ENCODE measurements at places on chromosomes 5 and 9.

DNA sequence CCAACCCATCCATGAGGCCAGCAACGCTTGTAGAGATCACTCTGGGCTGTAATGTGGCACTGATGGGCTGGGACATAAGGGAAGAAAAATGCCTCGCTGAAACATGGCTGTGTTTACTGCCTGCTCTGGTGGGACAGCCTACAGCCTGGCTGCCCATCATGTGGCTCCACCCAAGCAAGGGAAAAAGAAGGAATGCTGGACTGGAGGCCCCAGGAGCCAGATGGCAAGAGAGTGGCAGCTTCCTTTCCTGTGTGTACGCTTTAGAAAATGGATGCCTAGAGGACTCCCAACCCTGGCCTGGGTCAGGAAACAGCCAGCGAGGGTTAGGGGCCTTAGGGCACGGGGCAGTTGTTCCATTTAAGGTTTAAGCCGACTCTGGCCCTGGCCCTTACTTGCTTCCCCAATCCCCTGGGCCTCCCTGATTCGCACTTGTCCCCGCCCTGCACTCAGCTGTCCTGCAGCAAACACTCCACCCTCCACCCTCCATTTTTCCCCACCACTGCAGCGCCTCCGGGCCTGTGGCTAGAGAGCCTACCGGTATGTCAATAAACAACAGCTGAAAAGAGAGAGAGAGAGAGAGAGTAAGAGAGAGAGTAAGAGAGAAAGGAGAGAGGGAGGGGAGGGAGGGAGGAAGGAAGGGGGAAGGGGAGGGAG, 819.4 kb downstream of the SEMA5A start:
- no peak for DNase-seq

DNA sequence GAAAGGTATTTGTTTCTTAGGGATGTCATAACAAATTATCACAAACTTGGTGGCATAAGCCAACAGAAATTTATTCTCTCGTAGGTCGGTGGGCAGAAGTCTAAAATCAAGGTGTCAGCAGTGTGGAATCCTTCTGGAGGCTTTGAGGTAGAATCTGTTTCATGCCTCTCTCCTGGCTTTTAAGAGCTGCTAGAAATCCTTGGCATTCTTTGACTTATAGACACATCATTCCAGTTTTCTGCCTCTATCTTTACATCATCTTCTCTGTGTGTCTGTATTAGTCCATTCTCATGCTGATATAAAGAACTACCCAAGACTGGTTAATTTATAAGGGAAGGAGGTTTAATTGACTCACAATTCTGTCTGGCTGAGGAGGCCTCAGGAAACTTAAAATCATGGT, 488.1 kb upstream of the PAPPA start:
- DNase-seq = no peak

DNA sequence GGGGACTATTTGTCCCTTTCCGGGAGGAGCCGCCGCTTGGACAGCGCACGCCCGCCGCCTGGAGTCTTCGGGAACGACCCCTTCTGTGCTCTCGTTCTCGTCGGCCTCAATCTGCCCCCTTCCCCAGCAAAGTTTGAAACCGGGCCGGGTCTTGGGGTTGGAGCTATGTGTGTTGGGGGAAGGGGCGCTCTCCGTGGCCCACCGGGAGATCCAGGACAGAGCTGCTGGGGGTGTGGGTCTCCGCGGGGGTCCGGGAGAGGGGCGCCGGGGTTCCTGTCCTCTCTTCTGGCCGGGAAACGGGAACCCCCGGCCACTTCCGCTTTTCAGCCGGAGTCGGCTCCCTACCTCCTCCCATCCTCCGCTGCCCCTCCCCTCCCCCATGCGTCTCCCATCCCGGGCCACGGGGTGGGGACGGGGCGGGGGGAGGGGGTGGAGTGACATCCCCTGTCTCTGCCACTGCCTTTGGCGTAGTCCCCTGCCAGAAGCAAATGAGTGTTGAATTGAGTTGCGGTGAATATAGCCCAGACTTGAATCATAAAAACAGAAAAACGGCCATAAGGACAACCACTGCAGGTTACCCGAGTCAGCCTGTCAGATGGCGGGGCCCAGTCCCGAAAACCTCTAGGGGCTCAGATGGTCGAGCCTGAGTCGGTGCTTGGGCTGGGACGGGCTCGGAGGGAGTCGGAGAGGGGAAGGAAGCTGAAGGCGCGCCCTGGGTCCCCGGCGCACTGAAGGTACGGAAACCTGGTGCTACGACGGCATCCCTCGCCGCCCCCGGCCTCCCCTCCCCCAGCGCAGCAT, 1.1 kb downstream of the CPLX2 start:
- no peak for DNase-seq

DNA sequence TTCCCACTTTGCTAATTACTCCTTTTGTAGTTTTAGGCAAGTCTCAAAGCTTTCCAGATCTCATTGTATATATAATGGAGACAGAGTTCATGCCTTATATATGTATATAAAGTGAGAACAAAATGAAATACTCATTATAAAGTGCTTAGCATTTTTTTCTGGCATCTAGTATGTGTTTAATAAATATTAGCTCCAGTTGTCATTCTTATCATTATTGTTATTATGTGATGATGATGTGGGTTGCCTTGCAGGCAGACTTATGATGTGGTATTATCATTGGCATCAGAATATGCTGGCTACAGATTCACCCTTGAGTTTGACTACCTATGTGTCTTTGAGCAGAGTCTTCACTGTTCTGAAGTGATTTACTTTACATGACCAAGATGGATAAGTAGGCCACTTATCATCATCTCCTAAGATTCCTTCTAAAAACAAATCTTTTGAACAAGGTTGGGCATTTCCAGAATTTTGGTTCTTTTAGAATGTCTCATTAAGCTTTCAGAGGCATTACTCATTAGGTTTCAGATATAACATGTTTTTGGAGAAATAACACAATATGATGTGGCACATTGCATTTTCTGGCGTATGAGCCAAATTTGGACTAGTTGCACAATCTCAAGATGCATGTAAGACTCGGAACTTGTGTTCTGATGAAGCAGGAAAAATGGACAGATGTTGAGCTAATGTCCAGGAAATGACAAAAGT, 145.6 kb upstream of the TNC start:
- no peak for DNase-seq

DNA sequence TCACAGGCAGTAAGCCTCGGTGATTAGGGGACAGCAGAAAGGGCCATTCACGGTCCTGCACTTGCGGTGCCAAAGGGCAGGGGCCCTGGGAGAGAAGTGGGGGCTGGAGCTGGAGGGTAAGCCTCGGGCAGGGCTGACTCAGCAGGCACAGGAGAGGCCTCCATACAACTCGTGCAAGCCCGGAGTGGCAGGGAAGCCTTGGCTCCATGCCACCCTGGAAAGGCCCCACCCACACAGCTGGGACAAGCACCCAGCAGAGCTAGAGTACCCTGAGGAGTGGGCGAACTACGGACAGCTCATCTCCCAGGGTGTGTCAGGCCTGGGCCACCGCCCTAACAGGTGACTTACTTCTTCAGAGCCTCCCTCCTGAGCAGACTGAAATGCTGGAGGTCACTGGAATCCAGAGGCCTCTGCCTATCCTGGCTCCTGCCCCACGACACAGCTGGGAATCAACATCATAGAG, 5.6 kb upstream of the CAMK2A start:
- no peak for DNase-seq

DNA sequence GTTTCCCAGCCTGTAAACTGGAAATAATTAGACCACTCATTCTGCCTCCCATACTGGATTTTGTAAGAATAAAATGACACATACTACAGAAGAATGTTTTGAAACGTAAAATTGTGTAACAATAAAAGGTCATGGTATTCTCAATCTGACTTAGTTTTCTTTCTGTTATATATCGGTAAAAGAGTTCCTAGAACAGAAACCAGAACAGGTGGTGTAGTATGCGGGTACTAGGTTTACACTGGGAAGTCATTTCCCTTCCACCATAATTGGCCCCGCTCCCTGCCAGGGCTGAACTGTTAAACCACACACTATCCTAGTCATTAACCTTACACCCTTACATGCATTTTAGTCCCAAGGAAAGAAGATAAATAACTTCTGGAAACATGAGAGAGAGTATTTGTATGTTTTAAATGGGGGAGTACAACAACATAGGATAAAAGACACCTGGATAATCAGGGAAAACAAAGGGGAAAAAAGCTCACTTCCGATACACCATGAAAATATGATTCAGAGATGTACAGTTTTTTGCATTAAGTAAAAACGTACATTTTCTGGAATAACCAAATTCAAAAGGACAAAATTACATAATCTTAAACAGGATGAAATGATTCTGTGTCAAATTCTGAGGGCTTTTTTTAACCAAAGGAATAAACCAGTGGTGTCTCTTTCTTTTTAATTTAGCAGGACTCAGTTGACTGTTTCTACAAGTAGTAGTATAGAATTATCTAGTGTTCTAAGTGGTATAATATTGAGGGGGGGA, 199.7 kb downstream of the GLIS3 start:
- no peak for DNase-seq

GRCh38 chr5:124453221-124454051, 293.0 kb downstream of the ZNF608 start:
- no peak for DNase-seq

GRCh38 chr5:67156976-67157583, 39.5 kb downstream of the CD180 start:
- peak; percentile 21 for DNase-seq

DNA sequence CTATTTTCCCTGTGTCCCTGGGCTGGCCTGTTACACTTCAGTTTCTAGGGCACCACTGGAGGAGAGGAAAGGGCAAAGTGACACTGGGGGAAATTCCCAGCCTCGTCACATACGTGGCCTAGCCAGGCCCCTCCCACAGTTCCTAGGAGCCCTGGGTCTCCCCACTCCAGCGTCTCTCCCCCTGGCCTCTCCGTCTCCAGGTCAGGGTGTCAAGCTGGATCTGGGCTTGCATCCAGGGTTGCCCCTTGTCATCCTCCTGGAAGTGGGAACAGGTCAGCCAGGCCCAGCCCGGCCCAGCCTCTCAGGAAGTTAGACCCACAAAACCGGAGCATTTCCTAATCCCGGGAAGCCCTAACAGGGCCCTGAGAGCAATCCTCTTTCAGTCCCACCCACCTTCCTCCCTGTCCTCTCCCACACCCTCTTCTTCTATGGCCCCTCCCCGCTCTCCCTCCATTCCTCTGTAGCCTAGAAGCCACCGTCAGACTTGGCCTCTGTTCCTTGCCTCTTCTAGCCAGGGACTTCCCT, 4.7 kb upstream of the TNIP1 start:
- peak; percentile 37 for DNase-seq

DNA sequence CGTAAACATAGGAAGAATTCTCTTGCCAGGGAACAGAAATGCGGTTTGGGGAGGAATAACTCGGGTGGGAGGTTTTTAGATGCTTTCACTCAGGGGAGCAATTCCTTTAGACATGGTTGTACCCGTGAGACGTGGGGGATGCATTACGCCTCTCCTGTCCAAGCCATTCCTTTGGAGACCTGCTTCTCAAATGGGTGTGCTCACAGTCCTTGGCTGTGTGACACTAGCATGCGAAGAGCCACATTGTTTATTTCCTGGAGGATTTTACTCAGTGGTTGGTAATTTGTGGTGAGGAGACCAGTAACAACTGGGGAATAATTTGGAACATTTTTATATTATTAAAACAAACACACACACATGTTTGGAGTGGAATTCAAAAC, 18.5 kb downstream of the COL15A1 start:
- no peak for DNase-seq

- DNase-seq = no peak
Observed at GRCh38 chr5:113142186-113142585, 165.6 kb downstream of the DCP2 start.

DNA sequence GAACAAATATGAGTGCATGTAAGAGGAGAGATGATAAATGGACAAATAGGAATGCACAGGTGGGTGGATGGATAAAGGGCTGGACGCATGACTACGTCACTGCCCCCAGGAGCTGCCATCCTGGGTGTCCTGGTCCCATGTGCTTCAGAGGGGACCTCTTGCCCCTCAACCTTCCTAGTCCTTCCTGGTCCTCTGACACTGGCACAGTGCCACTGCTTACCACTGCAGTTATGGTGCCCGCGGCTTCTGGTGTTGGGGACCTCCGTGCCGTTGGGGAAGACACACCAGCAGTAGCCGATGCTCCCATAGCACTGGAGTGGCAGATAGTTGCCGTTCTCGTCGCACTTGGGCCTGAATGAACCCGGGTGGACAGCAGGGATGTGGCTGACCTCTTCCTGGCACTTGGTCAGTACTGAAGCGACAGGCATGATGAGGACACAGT, 9.8 kb downstream of the CD74 start:
- DNase-seq = no peak

DNA sequence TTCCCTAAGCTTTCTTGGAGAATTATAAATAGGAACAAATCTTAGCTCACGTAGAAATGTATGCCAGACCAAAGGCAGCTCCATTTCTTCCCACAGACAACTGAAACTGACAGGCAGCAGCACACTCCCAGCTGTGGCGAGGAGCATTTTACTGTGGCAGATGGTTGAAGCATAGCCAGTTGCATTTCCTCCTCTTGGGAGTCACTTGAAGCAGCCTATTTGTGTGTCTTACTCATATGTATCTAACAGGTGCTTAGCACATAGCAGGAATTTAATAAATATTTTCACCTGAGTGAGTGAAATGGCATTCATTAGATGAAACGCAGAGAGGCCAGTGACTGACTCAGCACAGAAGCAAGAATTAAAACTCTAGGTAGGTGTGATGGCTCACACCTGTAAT, 12.3 kb upstream of the MTMR12 start:
- no peak for DNase-seq

DNA sequence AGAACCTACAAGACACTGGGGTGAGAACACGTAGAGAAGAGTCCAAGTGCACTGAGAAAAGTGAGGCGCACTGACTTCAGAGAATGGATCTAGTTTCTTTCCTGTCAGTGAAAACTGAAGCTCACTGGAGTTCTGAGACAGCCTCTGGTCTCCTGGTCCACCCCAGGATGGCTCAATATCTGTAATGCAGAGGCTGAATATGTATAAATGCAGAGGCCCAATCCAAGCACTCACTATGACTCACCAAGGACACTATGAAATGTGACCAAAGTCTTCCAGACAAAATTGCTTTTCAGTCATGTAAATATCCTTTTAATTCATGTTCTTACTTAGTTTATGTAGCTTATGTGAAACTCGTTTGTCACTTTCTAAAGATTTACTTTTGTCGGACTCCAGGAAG, 53.8 kb downstream of the NFIB start:
- no peak for DNase-seq

DNA sequence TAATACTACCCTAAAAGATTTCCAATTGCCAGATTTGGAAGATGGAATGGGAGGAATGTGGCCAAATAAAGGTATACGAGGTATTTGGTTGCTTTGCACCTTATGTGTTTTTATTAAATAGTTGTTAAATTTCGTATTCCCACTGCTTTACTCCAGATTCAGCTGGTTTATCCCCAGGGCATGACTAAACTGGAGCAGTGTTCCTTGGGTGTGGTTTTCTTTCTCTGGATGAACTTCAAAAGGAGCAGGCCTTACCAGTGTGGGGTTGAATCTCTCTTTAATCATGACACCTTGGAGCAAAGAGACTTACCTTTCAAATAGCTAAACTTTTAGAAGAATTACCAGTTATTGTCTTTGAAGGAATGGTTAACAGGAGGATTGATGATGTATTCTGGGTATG, 121.7 kb upstream of the BNC2 start:
- DNase-seq = no peak

DNA sequence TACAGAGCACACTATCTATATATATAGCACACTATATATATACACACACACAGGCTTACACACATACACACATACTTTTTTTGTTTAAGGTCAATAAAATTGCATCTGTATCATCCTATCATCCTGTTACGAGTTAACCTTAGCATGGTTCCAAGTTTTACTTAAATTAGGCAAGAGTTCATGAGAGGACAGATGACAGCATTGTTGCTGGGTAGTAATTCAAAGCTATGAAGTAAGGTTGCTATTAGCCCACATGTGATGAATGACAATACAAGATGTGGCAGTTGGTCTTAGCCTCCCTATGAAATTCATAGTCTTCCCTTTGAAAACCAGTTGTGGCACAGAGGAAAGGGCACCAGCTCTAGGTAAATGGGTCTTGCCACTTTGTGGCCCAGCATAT, 438.1 kb downstream of the ACTL7B start:
- no peak for DNase-seq

Data from activated T-helper 9 cell treated with anti-CD3 and anti-CD28 coated beads, Interleukin-2, amount 50 U/mL, for 16 hours (primary cell).